Activated CD4-positive, alpha-beta T cell treated with anti-CD3 and anti-CD28 coated beads, Interleukin-2, amount 50 U/mL, for 16 hours (primary cell): ENCODE measurements at places on chromosomes 7 and 10.

- no peak for DNase-seq
These were observed 438.1 kb downstream of the SUGCT start for GRCh38 chr7:40572810-40573465.

GRCh38 chr7:147798001-147798400 is 792.6 kb upstream of the C7orf33 start:
- no peak for DNase-seq

- DNase-seq = no peak
These were observed 636.8 kb upstream of the ANKRD30A start for GRCh38 chr10:36488579-36488978.

- no peak for DNase-seq
These were observed 12.1 kb downstream of the GIMAP6 start for GRCh38 chr7:150620061-150620460.

GRCh38 chr7:29980151-29980550 is 9.4 kb downstream of the SCRN1 start:
- DNase-seq = no peak

GRCh38 chr10:35581655-35582054 is 23.5 kb upstream of the GJD4 start:
- DNase-seq = no peak

- DNase-seq = no peak
These were observed 49.5 kb upstream of the ZNF138 start for GRCh38 chr7:64744680-64745079.

DNA sequence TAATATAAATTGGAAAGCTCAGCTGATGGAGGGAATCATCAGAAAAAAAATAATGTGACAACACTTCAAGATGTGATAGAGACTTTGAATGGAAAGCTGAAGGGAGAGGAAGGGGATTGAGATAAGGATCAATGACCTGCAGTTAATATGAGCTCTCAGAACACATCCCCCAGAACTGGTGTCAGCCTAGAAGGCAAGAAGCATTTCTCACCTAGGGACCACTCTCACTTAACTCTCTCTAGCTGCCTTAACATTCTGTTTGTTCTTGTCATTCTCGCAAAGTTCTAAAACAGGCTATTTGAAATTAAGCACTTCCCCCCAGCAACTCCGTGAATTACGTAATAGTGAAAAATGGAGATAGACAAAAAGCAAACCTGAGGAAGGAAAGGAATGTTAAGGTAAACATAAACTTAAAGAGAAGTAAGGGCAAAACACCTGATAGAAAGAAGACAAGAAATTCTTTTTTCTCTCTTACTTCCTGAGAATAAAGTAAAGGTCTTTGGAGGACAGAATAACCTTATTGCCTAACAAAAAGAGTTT is 1.2 kb upstream of the MPP7 start:
- DNase-seq = no peak

- peak; percentile 5 for DNase-seq
These were observed 749.1 kb upstream of the SORCS1 start for GRCh38 chr10:107913317-107914294.

- no peak for DNase-seq
These were observed 276.1 kb upstream of the NEBL start for GRCh38 chr10:21172930-21173801.

DNA sequence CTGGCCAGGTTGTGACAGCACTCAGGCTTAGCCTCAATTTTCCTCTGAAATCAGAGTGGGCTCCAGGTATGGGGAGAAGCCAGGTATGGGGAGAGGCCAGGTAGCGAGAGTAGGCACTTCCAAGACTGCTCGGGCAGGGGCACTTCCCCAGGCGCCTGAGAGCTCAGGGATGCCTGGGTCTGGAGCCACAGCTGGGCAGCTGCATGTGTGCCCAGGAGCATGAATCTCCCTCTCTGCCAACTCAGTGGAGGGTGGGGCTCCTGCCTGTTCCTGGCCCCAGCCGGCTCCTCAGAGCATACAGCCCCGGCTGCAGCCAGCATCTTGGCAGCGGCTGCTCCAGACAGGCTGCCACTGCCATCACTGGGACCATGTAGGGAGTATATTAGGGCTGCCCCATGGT is 313.9 kb downstream of the AUTS2 start:
- no peak for DNase-seq

DNA sequence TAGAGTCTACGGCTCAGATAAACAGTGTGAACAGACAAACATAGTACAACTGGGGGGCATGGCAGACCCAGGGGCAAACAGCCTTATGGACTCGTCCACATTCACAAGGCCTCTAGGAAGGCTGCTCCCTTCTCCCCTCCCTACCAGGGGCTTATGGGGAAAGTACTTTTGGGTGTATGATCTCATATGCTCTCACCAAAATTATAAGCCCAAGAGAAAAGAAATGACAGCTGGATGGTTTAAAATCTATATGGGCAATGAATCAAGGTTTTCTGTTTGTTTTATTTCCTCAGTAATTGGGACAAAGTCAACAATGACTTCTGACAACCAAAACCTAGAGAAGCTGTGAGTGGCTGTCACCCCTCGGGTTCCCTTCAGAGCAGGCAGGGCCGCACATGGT is 144.4 kb downstream of the PKD1L1 start:
- no peak for DNase-seq
